ENCODE measurements at places on chromosomes 12 and 14.

GRCh38 chr12:96445691-96446583 lies 43.4 kb upstream of the CFAP54 start:
- peak; percentile 90 for DNase-seq

GRCh38 chr14:105090493-105091053 lies 25.3 kb upstream of the GPR132 start:
- peak; percentile 94 for DNase-seq

DNA sequence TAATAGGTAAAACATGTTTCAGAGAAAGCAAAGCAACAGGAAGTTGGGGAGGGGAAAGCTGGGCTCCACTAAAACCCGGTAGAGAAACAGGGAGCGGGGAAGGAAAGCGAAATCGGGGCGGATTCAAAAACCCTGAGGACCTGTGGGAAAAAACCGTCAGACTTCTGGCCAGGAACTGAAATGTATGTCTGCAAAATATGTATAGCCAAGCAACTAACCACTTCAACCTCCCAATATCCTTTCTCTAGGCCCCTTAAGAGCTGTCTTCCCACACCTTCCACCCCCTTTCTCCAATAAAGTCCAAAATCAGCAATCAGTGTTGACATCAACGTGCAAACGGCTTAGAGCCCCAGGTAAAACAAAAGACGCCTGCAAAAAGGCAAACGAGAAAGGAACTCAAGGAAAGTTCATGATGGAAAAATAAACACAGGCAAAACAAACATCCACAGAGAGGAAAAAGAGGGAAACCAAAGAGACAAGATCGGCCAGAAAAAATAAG lies 32.8 kb downstream of the SIX1 start:
- DNase-seq: no peak

GRCh38 chr12:76706101-76706500 lies 57.8 kb upstream of the ZDHHC17 start:
- DNase-seq: peak; percentile 17

GRCh38 chr12:89177802-89178395 lies 174.4 kb downstream of the DUSP6 start:
- no peak for DNase-seq

GRCh38 chr12:123971770-123972456 lies 718 bp downstream of the CCDC92 start:
- DNase-seq: peak; percentile 72

DNA sequence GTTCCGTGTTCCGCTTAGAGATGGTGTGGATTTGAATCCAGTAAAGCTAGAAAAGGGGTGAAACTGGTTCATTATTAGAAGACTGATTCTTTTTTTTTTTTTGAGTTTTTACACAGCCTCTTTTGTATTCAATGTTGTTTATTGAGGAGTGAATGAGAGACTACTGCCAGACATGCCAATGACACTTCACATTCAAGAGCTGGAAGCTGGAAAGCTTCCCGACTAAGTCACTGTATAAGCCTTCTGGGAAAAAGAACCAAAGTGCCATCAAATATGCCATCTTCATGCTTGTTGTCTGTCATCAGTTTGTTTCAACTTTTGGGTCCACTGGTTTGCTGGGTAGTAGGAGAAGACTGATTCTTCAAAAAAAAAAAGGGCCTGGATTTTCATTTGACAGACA lies 164.8 kb downstream of the ATP23 start:
- no peak for DNase-seq

- peak; percentile 47 for DNase-seq
Observed at GRCh38 chr14:77314539-77315457, 5.9 kb downstream of the POMT2 start.

GRCh38 chr14:105139831-105140239 lies 28.7 kb downstream of the JAG2 start:
- no peak for DNase-seq

- no peak for DNase-seq
Observed at GRCh38 chr14:28709571-28710305, 56.8 kb upstream of the FOXG1 start.

- DNase-seq: peak; percentile 8
Observed at GRCh38 chr12:48601013-48601756, 31.3 kb upstream of the LALBA start.

DNA sequence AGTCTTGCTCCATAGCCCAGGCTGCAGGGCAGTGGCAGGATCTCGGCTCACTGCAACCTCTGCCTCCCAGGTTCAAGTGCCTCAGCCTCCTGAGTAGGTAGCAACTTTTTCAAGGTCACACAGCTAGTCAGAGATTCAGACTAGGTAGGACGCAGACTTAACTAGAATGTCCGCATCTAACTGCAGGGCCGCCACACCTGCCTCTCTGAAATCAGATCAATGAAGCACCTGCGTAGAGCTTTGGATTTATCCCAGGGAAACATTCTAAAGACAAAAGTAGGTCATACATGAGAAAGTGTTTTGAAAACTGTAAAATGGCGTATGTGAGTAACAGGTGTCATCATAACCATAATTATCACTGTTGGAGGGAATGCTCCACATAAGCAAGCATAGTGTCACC lies 49.5 kb upstream of the PAPOLA start:
- no peak for DNase-seq

DNA sequence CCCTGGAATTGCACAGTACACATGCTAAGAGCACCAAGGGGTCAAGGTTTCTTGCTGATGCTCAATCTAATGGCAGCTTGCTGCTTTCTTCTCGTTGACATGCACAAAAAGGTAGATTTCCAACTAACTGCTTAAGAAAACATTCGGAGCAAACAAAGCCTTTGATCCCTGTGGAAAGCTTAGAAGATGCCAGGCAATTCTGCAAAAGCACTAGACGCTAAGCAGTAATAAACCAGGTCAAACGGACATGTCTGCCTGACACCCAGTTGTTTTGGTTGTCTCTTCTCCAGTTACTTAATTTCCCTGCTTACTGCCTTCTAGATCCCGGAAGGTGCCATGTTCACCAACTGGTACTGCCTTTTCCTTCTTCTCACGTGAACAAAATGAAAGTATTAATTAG lies 100.5 kb upstream of the TMCC3 start:
- no peak for DNase-seq

DNA sequence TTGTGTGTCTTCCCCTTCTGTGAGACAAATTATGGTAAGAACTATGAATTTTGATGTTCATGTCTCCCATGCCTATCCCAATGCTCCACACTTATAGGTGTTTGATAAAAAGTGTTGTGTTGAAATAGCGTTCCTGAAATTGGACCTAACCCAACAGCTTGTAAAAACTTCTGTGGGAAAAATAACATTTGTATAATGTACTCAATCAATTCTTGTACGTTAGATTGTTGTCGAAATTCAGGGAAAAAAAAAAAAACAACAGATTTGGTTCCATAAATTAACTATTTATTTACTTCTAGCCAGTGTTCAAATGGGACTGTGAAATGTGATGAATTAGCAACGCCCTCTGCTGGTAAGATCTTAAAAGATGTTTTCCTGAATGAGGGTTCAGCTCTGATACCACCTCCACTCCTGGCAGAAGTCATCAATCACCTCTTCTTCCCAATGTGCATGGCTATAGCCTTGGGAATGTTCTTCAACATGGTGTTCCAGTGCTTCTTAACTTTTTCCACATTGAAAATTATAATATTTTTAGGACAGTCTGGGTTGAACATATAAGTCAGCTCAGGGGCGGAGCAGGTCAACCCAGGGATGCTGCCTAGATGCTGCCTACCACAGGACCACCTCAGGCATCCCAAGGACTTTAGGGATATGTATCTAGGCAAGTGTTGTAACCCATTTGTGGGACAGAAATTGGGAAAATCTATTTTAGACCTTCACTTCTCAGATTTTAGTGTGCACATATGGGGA lies 170.6 kb downstream of the OTOGL start:
- DNase-seq: peak; percentile 69

- no peak for DNase-seq
Observed at GRCh38 chr14:100436745-100437406, 113.7 kb downstream of the SLC25A47 start.

DNA sequence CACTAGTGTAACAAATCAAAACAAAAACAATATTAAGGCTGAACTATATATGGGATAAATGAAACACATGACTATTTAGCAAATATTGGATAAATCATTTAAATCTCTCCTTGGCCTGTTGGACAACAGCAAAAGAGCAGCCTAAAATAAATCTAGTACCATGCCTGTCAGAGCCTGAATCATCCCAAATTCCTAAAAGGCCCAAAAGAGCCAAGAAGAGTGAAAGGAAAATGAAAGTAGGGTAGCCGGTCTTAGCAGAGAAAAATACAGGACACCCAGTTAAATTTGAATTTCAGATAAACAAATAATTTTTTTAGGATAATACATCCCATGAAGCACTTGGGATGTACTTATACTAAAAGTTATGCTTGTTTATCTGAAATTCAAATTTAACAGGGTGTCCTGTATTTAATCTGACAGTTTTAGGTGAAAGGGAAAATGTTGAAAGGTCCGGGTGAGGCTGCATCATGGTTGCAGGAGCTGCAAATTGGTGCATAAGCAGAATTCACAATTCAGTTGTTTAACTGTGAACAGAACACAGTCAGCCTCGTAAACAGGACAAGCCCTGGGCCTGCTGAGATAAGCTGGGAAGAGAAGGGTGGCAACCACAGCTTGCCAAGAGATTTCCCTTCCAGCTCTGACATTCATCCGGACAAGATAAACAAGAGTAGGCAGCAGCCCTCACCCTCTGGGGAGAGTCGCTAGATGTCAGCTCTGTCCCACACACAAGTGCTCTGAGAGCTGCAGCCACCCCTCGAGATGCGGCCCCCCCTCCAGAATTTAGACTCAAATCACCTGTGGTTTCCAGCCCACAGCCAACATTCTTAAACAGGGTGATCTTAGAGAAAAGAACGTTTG lies 30.3 kb downstream of the DMAC2L start:
- DNase-seq: peak; percentile 86
